ENCODE measurements at places on chromosomes 1 and 21.
A peak's percentile ranks its signal among the peaks of the same experiment; 100 is the strongest.

- DNase-seq, result no peak
These were observed 127.2 kb downstream of the MACF1 start for GRCh38 chr1:39331647-39332046.

GRCh38 chr1:22471078-22471477 is 19.4 kb downstream of the ZBTB40 start:
- no peak for DNase-seq

DNA sequence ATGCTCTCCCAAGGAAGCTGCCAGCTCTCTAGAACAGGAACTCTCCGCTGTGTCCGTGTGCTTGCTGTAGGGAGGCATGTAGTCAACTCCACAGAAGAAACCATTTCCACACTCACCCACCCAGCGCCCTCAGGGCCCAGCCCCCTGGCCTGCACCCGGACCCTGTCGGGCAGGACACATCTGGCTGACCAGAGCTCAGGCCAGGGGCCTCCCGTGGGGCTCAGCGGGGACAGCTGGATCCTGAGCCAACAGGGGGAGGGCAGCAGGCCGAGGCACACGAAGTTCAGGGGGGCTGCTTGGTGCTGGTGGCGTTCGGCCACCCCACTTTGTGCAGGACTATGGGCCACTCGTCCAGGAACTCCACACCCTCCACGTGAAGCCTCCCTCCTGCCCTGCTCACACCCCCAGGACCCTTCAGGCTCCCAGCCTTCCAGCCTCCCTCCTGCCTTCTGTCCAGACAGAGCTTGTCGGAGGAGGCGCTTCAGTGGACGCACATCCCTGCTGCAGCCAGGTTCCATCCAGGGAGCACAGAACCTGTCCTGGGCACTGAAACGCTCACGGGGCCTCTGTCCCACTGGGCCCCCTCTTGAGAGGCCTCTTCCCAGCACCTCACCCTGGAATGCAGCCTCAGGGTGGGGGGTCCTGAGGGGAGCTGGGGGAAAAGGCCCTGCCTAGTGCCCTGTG is 15.0 kb upstream of the FAAP20 start:
- no peak for DNase-seq

DNA sequence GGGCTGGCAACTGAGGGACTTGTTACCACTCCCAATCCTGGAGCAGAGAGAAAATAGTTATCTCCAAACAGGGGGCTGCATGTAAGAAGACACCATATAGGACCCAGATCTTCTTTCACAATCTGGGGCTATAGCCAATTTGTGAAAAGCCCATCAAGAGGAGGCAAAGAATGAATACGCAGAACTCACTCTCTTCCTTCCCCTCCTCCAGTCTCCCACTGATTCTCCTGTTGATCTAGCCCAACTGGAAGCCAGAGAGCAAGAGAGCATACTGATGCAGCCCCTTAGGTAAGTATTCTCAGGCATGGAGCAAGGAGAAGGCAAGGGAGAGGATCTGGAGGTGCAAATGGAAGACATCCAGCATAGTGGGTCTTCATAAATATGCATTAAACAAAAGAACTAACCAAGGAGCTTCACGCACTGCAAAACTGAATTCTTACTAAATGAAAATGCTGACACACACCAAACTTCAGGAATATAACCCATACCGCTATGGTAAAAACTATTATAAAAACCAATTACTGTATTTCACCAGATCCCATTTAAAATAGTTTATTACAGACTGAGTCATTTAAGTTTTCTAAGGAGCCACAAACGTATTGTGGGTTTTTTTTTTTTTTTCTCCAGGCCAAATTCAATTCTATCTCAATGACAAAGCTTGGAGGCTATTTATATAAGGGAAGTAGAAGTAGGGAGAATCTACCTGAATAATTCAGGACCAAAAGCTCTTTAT is 15.5 kb upstream of the HMGB4 start:
- no peak for DNase-seq

GRCh38 chr1:230145953-230146476 is 79.0 kb downstream of the GALNT2 start:
- no peak for DNase-seq

GRCh38 chr1:207672522-207673130 is 27.7 kb downstream of the CR1L start:
- no peak for DNase-seq

- DNase-seq, result peak; percentile 85
These were observed at the start of the genes CRYZ and TYW3 for GRCh38 chr1:74732960-74733603. TSS of gene CRYZ (minus strand) at chr1:74733050. CDS start at chr1:74724821, 8,229 bp downstream. TSS of gene TYW3 (plus strand) at chr1:74733152. CDS start at chr1:74733245, 93 bp downstream.

GRCh38 chr1:84073266-84073665 is 70.8 kb upstream of the PRKACB start:
- DNase-seq, result no peak

DNA sequence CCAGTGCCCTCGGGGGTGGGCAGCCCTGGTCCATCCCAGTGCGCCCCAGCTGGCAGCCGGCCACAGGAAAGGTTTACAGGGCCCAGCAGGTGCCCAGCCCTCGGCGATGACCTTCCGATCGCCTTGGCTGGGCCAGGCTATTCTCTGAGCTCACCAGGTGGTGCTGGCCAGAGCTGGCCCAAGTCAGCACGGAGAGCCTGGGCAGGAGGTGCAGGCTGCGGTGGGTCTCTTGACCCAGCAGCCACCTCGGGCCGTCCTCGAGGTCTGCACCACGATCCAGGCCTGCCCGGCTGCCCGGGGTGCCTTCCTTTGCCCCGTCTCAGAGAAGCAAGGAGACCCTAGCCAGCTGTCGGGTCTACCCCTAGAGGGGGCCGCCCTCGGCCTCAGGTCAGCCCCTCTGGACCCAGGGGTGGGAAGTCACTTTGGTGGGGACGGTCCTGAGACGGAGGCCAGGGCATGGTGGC is 370 bp downstream of the PERM1 start:
- no peak for DNase-seq

- no peak for DNase-seq
These were observed 6.1 kb downstream of the SMG5 start for GRCh38 chr1:156276532-156276931.

DNA sequence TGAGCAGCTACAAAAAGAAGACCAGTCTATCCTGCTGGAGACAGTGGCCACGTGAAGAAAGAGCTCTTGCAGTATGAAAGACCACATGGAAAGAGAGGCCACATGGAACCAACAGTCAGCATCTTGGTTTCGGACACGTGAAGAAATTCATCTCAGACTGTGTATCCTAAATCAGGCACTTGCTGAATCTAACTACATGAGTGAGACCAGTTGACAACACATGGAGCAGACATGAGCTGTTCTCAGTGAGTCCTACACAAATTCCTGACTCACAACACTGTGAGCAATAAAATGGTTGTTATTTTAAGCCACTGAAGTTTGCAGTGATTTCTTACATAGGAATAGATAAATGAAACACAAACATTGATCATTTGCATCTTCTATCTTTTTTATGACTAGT is 2.4 kb upstream of the TAF1A start:
- DNase-seq, result no peak

GRCh38 chr1:8496473-8496872 is 178.6 kb downstream of the SLC45A1 start:
- DNase-seq, result no peak

Data from CD4-positive, alpha-beta T cell treated with Interleukin-17A for 4 hours (primary cell).